ENCODE measurements at places on chromosomes 16 and 17.

GRCh38 chr17:81509972-81510784 is 2.4 kb downstream of the ACTG1 start:
- no peak for DNase-seq

- peak; percentile 45 for DNase-seq
Measured at GRCh38 chr16:31458073-31458843, 1.0 kb upstream of the ARMC5 start.

- no peak for DNase-seq
Measured at GRCh38 chr17:81434072-81434471, 38.8 kb downstream of the BAHCC1 start.

DNA sequence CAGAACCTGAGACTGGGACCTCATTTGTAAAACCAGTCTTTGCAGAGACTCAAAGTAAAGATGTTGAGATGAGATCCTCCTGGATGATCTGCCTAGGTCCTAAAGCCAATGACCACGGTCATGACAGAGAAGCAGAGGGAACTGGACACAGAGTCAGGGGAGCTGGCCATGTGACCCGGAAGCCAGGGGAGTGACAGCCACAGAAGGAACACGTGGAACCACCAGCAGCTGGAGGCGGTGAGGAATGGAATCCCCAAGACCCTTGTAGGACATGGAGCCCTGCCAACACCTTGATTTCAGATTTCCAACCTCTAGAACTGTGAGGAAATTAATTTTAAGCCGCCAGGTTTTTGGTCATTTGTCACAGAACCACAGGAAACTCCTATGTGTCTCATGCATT is 37.0 kb downstream of the USP22 start:
- no peak for DNase-seq

GRCh38 chr16:30951750-30952149 is 2.9 kb downstream of the ORAI3 start:
- no peak for DNase-seq

DNA sequence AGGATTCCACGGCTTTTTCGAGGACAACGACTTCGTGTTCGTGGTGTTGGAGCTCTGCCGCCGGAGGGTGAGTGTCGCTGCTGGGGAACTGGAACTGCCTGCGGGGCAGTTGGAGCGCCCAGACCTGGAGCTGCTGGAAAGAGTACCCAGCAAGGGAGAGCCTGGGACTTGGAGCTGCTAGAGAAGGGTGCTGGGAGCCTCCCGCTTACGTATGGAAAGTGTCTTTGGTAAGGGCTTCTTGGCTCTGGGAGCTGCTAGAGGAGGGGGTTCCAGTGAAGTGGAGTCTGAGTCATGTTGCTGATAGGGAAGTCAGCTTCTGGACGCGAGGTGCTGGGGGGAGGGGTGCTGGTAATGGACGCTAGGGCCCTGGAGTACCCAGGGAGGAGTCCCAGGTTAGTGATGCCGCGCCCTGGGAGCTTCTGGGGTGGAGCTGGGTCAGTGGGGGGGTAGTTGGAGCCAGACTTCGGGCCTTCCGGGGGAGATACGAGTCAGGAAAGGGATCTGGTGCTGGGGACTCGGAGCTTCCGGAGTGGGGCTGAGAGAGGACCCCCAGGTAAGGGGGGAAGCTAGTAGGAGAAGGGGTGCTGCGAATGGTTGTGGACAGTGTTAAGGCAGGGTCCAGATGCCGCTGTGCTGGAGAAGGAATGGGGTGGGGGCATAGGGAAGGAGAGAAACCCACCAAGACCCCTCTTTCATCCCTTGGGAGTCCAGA is 741 bp downstream of the PLK1 start:
- peak; percentile 59 for DNase-seq

- DNase-seq: no peak
Measured at GRCh38 chr16:14419817-14420216, 210.2 kb downstream of the PARN start.

- no peak for DNase-seq
Measured at GRCh38 chr17:74545843-74546230, at the start of gene CD300C. Gene CD300C, minus strand, starts transcription at chr17:74546115. Its CDS starts 333 bp downstream, at chr17:74545782.

- peak; percentile 40 for DNase-seq
Measured at GRCh38 chr17:20267459-20267842, 199.9 kb downstream of the LGALS9B start.

- no peak for DNase-seq
Measured at GRCh38 chr17:41067281-41067680, 1.6 kb upstream of the KRTAP2-4 start.

- DNase-seq: no peak
Measured at GRCh38 chr16:24753000-24753399, 23.5 kb downstream of the TNRC6A start.

GRCh38 chr17:44820631-44821212 is 9.4 kb downstream of the GJC1 start:
- DNase-seq: no peak
